ENCODE measurements at places on chromosomes 4 and X.

- DNase-seq, result no peak
These were observed 580.2 kb downstream of the MID1IP1 start for GRCh38 chrX:39381422-39381821.

GRCh38 chr4:119317990-119318389 is 3.9 kb downstream of the FABP2 start:
- no peak for DNase-seq

GRCh38 chrX:136210243-136210642 is 41.0 kb downstream of the MAP7D3 start:
- no peak for DNase-seq

DNA sequence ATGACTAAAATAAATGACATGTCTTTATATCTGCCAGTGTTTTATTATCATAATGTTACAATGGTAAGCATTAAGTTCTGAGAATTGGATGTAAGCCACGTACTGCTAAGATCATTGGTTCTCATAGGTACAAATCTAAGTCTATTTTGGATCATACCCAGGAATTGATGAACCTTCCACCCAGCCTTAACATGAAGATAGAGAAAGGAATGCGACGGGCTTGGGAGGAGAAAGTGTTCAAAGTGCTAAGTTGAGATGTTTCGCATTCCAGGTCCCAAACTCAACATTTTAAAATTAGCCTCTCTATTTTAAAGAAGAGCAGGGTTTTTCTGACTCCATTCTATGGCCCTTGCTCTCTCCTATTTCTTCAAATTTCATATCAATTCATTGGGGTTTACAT is 54.9 kb upstream of the FRAS1 start:
- DNase-seq, result no peak

DNA sequence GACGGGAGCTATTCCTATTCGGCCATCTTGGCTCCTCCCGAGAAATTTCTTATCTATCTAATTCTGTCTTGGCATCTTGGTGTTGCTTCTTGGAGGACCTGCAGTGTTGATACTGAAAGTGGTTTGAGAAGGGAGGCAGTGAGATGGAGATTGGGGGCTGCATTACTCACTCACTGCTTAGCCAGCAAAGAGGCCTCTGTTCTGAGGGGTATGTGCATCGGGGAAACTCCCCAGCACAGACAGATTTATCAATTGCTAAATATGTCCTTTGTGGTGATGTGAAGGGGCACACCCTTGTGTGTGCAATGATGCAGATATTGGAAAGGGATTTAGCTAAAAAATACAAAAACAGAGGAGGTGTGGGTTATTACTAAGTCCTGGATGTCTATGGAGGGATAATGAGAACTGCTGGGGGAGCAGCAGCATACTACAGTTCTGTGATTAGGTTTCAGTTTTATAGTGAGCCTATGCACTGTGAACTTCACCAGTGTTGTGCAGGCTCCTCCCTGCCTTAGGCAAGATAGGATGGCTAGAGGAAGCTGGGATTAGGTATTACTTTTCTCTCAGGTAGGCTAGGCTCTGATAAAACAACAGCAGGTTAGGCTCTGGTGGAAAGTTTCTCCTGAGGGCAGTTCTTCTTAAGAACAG is 279.0 kb downstream of the HS3ST1 start:
- DNase-seq, result no peak

DNA sequence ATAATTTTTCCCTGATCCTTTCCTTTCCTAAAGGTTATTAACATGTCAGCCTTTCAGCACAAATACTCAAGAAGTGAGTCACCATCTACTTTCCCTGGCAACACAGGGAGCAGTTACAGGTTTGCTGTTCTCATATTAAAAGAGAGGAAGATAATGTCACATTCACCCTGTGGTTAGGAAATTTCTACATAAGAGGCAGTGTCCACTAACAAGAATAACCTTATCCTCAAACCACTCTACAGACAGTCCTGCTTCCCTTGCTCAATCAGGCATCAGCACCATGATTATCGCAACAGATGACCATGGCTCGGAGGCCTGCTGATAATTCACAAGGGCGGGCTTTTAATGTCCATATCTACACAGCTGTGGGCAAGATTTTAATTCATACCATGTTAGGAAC is 30.9 kb downstream of the RNF150 start:
- DNase-seq, result no peak

DNA sequence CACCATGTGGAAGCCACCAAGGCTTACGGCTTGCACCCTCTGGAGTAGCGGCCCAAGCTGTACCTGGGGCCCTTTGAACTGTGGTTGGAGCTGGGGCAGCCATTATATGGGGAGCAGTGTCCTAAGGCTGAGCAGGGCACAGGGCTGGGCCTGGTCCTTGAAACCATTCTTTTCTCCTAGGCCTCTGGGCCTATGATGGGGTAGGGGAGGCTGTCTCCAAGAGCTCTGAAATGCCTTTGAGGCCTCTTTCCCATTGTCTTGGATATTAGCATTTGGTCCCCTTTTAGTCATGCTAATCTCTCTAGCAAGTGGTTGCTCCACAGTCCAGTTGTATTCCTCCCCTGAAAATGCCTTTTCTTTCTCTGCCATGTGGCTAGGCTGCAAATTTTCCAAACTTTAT is 96.4 kb upstream of the ARX start:
- DNase-seq, result no peak

- no peak for DNase-seq
These were observed 69.2 kb downstream of the PRDM5 start for GRCh38 chr4:120853161-120853935.

- DNase-seq, result no peak
These were observed 467.4 kb downstream of the TRIML1 start for GRCh38 chr4:188606635-188607034.

GRCh38 chr4:76957004-76957738 is 7.6 kb downstream of the SEPTIN11 start:
- no peak for DNase-seq

GRCh38 chr4:90095000-90095399 is 32.2 kb upstream of the CCSER1 start:
- no peak for DNase-seq

DNA sequence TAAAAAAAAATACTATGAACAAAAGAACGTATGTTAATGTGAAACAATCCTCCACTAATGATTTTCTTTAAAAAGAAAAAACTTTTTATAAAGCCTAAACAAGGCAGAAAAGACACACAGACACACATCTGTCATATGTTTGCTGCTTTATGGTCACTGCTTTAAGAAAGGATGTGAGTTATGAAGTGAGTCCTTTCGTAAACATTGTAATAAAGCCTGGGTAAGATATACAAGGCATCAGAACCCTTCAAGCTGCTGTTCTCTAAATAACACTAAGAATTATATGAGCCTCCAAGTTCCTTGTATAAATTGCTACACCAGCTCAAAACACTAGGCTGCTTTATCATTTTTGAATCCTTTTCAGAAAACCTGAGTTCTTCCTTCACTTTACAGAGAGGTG is 81.6 kb downstream of the FBXO8 start:
- no peak for DNase-seq

GRCh38 chrX:49184294-49185281 is 1.6 kb downstream of the PRICKLE3 start:
- DNase-seq, result peak; percentile 37

- DNase-seq, result no peak
These were observed 3.9 kb downstream of the RAB9A start for GRCh38 chrX:13692771-13693231.

DNA sequence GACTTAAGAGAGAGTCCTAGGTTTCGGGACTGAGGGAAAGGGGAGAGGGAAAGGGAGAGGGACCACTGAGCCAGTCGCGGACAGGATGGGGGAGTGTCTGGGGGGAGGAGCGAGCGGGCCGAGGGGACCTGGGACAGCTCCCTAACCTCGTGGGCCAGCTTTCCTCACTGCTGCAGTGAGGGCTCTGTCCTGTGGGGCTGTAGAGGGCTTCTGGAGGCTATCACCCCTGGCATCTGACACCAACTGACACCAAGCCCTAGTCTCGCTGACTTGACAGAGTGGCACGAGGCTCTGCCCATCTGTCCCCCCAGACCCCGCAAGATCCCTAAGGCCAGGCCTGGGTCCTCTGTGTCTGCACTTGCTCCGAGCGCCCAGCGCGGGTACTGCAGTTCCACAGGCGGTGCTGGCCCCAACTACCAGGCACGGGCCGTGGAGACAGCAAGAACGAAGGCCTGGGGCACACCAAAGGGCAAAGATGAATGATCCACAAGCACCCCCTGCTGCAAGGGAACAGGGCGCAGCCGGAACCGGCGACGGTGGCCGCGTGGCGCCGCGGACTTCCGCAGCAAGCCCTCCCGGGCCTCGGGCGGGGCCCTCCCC is 465 bp downstream of the HAUS7 start:
- no peak for DNase-seq

DNA sequence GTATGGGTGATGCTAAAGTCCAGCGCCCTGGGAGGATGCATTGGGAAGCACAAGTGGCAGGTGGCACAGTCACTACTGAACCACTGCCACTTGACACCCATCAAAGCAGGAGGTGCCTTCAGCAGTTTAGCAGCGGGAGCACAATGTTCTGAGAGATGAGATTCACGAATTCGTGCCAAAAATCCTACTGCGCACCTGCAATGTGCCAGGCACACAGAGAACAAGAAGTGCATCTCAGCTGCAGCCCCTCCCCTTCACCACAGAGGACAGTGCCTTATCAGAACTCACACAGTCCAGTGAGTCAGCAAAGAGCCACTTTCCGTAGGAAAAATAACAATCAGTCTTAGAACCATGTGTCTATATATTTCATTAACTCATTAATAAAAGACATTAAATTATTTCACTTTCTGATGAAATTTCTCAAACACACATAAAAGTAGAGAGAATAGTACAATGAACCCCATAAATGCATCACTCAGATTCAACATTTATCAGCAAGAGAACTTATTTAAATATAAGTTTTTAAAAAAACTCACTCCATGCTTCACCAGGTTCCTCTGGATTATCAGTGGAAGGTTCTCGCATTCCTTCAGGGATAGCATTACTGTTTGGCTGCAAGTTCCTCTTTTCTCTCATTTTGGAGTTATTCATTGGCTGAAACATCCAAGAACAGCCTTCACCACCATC is 47.0 kb downstream of the BEND2 start:
- no peak for DNase-seq

- no peak for DNase-seq
These were observed 4.1 kb downstream of the SULT1E1 start for GRCh38 chr4:69855822-69856221.

- no peak for DNase-seq
These were observed 314.3 kb upstream of the CLNK start for GRCh38 chr4:10998846-10999245.

DNA sequence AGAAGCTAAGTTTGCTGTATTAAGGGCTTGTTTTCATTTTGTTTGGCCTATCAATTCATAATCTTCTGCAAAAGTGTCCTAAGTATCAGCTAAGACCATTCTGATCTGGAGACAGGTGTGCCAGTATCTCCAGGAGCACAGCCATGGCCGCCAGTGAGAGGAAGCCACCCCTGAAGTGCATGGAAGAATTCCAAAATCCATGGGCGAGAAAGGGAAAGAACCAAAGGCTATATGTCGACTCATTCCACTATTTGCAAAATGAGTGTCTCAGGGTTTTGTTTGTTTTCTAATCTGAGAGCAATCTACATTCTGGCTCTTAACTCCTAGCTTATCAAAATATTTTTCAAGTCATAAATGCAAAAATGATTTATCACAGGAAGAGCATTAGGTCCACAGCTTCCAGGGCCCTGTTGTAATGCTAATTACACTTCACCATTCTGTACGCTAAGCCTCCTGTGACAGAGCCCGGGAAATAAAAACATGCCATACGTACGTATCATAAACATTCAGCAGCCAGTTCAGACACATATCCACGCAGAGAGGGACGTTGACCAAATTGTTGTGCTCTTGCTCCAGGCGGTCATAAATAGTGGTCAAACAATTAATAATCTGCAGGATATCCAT is 137.3 kb upstream of the FTHL17 start:
- no peak for DNase-seq

DNA sequence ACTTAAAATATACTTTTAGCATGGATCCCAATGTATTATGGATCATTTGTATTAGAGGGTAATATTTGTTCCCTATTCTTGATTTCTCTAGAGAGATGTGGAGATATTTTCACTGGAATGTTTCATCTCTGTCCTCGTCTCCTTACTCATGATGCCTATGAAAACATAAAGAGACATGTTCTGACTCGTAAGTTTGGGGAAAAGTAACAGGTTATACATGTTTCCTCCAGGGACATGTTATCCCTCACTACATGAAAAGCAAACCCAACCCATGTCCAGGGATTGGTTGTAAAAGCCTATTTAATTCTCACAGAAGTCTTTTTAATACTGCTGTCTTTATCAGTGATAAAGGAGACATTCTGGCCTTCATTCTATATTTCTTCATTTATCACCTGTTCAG is 621.4 kb downstream of the GABRG1 start:
- no peak for DNase-seq

DNA sequence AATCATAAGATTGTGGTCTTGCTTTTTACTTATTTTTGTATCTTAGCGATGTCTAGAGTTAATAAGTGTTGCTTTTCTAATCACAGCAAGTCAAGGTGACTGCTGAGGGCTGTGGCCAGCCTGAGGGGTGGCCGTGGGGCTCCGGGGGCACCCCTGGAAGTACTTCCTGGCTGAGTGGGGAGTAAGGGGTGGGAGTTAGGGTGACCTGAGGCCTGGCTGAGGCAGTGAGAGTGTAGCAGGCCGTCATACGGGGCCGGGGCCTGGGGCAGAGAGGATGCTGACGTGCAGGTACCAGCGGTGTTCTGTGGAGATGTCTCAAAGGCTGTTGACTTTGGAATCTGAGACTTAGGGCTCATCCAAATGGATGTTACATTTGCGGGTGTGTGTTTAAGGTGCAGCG is 29.3 kb downstream of the PIGG start:
- no peak for DNase-seq

DNA sequence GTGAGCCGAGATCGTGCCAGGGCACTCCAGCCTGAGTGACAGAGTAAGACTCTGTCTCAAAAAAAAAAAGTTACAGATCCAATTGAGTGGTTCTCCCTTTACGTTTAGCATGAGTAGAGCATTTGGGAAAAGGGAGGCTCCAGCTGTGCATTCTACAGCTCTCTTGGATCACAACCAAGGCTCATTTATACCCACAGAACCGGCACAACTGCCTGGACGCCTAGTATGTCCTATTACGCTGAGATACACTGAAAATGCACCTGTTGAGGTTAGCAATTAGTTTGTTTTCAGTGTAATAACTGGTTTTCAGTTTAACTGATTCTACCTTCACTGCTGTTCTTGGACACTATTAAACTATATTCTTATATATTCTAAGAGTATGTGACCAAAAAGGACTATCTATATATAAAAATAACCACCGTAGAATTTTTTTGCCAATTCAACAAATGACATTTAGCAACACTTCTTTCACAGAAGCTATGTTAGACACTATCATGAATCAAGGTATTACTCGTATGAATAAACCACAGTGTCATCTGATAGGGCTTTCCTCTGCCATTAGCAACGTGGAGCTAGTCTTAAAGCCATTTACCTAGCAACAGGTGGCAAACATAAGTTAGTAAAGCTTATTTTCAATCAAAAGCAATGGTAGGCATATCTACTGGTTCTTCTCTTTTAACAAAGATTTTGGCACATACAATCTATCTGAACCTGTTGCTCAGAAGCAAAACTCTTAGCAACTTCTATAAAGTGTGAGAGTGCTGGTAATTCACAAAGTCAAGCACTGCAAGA is 3.6 kb downstream of the OTUD4 start:
- DNase-seq, result no peak

- DNase-seq, result no peak
These were observed 261.1 kb upstream of the PLCXD1 start for GRCh38 chrX:19912-20571.

- peak; percentile 3 for DNase-seq
These were observed 20.1 kb upstream of the ARAF start for GRCh38 chrX:47540754-47541538.

Data from SW 1271 (cell line).